ENCODE measurements at places on chromosomes 5 and 9.

- no peak for DNase-seq
Measured at GRCh38 chr5:90518661-90519060, 10.7 kb downstream of the LYSMD3 start.

DNA sequence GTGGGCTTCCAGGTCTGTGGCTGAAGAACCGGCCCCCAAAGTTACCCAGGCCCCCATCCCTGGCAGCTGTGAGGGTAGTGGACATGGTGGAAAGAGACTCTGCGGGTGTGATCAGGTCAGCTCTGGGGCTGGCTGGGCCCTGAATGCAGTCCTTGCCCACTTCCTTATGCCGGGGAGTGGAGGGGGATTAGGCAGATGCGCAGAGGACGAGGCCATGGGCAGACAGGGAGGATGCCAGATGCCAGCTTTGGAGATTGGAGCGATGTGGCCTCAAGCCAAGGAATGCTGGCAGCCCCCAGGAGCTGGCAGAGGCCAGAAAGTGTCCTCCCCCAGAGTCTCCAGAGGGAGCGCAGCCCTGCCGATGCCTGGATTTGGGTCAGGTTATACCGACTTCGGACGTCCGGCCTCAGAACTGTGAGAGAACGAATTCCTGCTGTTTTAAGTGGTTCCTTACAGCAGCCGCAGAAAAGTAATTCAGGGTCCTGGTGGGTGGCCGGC is 69.8 kb downstream of the ADAMTS2 start:
- DNase-seq = no peak

DNA sequence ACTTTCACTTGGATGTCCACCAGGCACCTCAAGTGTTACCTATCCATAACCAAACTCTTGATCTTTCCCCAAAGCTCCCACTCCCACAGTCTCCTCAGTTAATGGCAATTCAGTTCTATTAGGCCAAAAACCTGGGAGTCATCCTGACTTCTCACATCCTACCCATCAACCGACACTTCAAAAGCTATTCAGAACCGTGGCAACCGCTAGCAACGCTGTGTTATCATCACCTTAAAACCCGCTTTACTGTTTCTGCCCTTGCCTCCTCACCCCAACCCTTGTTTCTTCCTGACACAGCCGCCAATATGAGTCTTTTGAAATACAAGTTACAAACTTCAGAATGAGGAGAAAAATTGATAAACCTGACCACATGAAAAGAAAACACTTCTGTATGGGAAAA is 46.5 kb downstream of the MAPKAP1 start:
- DNase-seq = no peak

DNA sequence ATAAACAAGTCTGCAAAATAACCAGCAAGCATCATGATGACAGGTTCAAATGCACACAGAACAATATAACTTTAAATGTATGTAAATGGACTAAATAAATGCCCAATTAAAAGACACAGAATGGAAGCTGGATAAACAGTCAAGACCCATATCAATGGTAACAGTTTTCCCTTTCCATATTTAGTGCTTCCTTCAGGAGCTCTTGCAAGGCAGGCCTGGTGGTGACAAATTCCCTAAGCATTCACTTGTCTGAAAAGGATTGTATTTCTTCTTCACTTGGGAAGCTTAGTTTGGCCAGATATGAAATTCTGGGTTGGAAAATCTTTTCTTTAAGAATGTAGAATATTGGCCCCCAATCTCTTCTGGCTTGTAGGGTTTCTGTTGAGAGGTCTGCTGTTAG is 120.2 kb upstream of the RASA1 start:
- no peak for DNase-seq

DNA sequence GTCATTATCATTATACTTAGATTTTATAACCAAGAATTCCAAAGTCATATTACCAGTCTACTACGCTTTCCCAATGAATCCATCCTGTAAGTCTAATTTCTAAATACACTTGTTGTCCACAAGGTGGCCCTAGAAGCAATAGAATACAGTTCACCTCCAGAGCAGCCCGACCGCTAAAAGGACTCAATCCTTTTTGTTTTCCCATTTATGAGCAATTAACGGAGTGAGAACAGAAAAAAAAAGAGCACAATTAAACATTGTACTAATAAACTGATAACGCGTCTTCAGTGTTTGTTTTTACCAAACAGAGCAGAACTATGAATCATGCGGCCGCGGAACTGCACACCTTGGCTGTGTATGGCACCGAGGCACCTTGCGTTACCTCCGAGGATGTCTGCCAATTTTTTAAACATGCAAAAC is 160.7 kb upstream of the DAPK1 start:
- DNase-seq = no peak

- DNase-seq = no peak
Measured at GRCh38 chr5:148909766-148910165, 83.4 kb downstream of the ADRB2 start.

DNA sequence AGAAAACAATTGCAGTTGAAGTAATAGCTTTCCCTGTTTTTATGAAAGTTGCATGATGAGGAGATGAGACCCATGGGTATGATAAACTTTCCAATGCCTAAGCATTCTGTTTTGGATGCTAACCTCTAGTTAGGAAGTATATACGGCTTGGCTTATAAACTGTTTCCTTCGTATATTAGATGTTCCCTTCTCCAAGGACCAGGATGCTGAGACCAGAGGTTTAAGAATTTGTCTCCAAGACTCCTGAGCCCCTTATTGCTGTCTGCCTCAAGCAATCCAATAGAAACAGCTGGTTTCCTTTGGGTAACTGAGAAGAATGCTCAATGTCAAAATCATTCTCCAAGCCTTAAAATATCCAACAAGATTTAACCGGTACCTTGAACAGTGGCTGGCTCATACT is 12.2 kb upstream of the TNC start:
- DNase-seq = no peak

Measured in type B pancreatic cell (in vitro differentiated cells).